HFF-Myc (cell line): ENCODE measurements at places on chromosomes 7 and 10.

GRCh38 chr7:10239695-10240345 is 733.9 kb upstream of the PHF14 start:
- DNase-seq, result no peak

DNA sequence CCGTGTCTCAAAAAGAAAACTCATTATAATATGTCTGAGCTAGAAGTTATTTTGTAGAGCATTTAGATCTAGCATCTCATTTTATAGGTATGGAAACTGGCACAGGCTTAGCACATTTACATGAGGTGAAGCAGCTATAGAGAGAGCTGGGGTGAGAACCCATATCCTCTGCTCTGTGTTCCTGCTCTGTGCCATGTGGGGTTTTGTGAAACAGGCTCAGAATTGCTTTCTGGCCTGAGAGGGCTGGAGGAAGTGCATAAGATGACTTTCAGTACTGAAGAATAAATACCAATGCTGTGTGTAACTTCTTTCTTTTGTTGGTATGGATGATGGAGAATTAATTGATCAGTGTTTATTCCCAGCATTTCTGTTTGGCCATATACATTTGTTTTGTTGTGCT is 159.1 kb downstream of the LRRC4 start:
- no peak for DNase-seq

DNA sequence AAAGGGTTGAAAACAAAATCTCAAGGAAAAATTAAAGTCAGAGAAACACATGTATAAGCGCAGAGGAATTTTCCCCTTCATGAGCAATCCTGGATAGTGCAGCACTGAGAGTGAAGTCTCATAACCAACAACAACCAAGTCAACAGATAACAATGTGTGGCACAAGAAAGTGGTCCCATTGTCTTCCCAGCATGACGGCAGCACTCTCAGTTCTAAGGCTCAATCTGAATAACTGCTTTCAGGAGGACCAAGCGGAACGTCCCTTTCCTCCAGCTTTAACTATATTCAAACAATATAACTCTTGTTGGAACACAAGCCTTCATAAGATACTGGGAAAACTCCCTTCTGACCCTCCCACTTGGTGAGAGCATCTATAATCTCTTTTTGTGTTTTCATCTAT is 137.9 kb downstream of the RAPGEF5 start:
- DNase-seq, result no peak

GRCh38 chr7:134693256-134693655 is 46.6 kb downstream of the BPGM start:
- DNase-seq, result peak; percentile 93

GRCh38 chr7:44678101-44678470 is 70.6 kb upstream of the ZMIZ2 start:
- DNase-seq, result no peak

DNA sequence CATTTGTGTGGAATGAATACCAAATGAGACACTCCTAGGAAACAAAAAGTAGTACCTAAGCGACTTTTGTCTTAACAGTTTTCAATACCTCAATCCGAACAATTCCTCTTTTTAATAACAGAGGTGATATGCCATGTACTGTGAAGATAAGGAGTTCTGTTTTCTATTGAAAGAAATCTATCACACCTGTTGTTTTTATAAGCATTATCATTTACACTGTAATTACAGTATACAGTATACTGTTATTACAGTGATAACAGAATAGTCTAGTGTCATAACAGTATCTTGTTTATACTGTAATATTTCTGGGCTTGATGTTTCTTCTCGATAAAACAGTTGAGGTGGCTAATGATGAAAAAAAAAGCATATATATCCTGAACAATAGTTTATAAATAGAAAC is 9.4 kb upstream of the RHOBTB1 start:
- DNase-seq, result no peak

GRCh38 chr10:4256971-4257370 is 472.0 kb upstream of the KLF6 start:
- no peak for DNase-seq
